ENCODE measurements at places on chromosomes 7 and 10. TPM values are rescaled to one million over a fixed set of nuclear protein-coding genes. Genes with fewer than 3 reads are reported as not detected.

The CYP17A1 gene
- total RNA-seq = not detected

The ANK3 gene
- 0.47 TPM for total RNA-seq

The CTAGE8 gene
- total RNA-seq = 0.08 TPM

The TNS3 gene
- total RNA-seq = 87.3 TPM

The NKX1-2 gene
- not detected for total RNA-seq

The IQUB gene
- not detected for total RNA-seq
